PC-3 (cell line): ENCODE measurements at places on chromosomes 6 and 20.

DNA sequence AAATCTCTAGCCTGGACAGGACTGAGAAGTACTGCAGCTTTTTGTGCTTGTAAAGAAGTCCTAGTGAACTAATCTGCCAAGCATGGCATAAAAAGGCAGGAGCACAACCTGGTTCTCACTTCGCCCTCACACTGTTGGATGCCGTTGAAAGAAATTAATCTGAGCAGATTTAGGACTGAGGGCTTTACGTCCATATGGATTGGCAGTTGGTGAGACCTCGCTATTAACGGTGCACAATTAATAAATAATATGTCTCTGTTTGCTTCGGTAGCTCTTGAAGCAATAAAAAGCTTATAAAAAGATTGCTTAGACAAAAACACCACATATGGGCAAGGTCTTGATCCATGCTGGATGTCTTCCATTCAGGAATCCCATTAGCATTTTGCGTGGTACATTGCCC is 185.6 kb upstream of the EPHA7 start:
- no peak for DNase-seq

GRCh38 chr6:5998711-5999687 is 7.7 kb downstream of the NRN1 start:
- no peak for DNase-seq

DNA sequence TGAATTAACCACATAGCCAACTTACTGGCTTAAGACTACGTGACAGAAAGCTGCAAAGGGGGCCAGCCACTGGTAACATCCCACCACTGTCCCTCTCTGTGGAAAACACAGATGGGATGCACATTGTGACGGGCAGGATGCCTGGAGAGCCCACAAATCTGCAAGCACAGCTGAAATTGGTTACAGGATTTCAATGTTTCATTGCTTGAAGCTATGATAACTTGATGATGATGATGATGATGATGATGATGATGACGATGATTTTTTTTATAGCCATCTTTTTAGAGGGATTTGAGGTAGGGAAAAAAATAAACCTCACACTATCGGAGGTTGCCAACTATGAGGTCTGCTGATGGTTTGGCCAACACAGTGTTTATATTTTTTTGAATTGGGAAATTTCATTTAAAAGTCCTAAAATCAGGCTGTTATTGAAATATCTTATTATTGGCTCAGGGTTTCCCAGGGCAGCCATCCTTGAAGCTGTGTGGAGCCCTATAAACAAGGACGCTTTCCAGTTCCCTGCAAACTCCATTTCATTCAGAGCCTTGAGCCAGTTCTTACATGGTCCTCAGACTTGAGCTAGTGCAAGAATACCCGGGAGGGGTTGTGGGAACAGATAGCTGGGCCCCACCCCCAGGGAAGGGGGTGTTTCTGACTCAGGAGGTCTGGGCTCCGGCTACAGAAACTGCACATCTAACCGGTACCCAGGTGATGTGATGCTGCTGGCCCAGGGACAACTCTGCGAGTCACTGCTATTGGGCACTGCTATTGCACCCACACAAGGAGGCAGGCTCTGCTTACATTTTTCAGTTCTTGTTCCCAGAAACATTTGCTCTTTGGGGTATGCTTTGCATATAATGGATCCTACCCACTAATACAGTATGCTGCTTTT is 27.1 kb downstream of the BCAS1 start:
- peak; percentile 38 for DNase-seq

GRCh38 chr20:46930640-46931339 is 36.1 kb downstream of the EYA2 start:
- no peak for DNase-seq

DNA sequence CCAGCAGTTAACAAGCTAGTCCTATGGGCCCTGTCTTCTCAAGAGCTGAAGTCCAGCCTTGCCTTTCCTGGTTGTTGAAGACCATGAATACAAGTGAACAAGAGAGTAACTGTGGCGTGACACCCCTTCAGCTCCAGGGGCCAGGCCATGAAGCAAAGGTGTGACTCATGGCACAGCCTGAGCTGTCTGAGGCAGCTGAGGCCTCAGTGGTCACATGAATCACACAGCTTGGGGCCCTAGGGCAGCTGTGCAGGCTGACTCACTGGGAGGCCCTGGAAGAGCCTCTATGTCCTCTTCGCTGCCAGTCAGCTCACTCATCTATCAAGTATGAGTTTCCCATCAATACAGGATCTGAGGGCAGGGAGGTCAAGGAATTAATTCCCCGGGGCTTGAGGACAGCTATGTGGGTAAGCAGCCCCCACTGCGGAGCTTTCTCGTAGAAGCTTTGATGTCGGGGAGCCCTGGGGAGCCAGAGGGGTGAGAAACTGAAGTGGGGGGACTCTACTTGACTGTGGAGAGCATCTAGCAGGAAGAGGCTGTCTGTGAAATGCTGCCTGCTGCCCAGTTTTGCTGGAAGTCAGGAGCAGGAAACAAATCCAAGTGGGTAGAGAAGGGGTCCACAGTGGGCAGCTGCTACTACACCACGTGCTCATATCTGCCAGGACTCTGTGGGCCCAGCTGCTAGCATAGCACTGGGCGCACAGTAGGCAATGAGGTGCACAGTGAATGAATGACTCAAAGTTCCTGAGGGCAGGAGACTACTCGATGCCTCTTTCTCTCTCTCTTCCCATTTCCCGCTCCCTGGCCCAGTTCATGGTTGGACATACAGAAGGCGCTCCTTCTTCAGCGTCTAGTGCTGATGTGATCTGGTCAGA is 13.7 kb upstream of the FAM83C start:
- DNase-seq: peak; percentile 100

DNA sequence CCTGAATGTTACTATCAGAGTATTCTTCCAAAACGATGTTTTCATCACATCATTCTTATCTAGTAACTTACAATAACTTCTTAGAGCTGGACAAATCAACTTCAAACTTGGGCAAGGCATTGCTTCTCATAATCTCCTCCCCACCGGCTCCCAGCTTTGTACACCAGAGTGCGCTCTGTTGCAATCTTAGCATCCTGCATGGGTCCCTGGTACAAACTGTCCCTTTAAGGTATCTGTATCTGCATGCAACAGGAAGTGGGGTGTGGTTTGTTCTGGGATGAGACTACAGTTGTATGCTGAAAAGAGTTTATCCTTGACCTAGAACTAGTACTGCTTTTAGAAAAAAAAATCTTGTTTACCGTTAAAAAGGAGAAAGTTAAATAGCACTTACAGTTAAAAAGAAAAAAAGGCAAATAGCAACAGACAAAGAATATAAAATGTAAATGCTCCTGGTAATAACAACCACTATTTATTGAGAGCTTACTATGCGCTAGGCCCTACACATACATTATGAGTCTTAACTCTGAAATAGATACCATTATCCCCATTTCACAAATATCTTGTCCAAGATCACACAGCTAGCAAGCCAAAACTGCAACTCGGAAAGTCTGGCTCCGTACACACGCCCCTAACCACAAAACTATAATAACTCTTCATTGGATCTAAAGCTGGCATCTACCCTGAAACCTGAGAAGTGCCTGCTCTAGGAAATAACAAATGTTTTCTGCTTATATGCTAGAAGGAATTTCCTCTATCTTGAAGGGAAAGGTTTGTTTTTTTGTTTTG is 9.8 kb upstream of the HECA start:
- DNase-seq: peak; percentile 73

DNA sequence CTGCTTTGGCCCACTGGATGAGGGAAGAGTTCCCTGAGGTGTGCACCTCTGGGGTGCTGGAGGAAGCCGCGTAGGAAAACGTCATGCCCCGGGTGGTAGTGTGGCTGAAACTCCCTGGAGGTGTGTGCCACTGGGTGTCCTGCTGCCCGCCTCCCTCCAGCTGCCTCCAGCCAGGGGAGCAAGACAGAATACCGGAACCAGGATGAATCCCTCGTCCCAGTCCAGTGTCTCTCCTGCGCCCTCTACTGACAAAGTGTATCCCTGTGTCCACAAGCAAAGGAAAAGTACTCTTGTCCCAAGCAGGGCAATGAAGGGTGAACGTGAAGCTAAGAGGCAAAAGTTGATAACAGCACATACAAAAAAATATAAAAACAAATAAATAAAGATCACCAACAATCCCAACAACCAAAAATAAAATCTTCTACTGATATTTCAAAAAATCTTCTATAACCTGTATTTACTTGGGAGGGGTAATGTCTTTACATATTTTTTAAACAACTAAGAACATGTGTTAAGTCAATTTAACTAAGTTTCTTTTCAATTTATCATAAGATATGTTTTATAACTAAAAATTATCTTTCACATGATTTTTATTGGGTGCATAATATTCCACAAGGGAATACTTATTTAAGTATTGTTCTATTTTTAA is 437.6 kb downstream of the MAFB start:
- peak; percentile 27 for DNase-seq

GRCh38 chr6:17656092-17656491 is 50.6 kb downstream of the NUP153 start:
- no peak for DNase-seq

GRCh38 chr6:64288351-64288750 is 652.7 kb downstream of the PHF3 start:
- DNase-seq: no peak

- DNase-seq: no peak
These were observed 6.0 kb downstream of the PSMF1 start for GRCh38 chr20:1124421-1124820.
